ENCODE measurements at places on chromosomes 5 and 9.

- no peak for DNase-seq
Observed at GRCh38 chr5:113950186-113950585, 411.7 kb upstream of the KCNN2 start.

GRCh38 chr9:14467675-14468374 is 153.9 kb upstream of the NFIB start:
- DNase-seq, result no peak

- DNase-seq, result no peak
Observed at GRCh38 chr5:124738681-124739633, 7.5 kb downstream of the ZNF608 start.

DNA sequence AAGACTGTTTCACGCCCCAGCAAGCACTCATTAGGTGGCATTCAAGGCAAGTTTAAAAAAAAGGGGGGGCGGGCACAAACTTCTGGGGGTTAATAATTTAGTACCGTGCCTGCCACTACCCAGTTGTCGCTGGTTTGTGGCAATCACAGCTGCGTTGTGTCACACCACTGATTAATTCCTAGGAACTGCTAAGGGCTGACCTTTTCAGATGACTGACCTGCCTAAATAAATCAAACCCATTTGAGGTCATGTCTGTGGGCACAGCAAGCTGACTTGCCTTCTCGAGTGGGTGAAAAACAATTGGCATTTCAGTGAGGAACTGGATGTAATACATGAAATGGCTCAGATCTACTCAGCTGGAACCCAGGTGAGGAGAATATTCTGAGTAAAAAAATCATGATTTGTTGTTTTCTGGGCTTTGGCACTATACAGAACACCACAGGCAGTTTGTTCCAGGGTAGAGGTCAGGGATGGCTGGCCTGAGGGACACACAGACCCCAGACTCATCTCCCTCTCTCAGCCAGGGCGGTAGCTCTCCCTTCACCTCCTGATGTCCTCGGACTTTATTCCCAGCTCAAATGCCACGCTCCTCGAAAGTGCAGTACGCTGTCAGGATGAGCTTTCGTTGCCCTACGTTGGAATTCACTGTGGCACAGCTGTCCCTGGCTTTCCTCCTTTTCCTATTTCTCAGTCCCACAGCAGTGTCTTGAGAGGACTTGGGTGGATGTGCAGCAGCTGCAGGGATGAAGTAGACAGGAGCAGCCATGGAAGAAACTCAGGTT is 15.5 kb upstream of the MGAT1 start:
- no peak for DNase-seq

- no peak for DNase-seq
Observed at GRCh38 chr5:124176692-124177091, 569.7 kb downstream of the ZNF608 start.

DNA sequence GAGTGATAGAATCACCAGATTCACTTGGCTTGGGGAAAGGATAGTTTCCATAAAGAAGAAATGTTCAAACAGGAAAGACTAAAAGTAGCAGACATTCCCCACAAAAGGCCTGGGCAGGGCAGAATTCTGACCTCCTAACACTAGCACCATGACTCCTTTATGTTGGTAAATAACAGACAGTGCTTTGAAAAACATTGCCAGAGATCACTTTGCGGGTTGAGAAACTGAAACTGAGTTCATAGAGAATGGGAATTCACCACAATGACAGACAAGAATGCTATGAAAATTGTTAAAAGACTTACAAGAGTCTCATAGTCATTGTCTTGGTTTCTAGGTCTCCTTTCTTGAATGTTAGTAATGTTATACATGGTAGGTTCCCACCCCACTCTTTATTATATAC is 172.5 kb upstream of the GLRA1 start:
- no peak for DNase-seq

GRCh38 chr5:179258001-179258921 is 87.0 kb downstream of the ADAMTS2 start:
- no peak for DNase-seq

DNA sequence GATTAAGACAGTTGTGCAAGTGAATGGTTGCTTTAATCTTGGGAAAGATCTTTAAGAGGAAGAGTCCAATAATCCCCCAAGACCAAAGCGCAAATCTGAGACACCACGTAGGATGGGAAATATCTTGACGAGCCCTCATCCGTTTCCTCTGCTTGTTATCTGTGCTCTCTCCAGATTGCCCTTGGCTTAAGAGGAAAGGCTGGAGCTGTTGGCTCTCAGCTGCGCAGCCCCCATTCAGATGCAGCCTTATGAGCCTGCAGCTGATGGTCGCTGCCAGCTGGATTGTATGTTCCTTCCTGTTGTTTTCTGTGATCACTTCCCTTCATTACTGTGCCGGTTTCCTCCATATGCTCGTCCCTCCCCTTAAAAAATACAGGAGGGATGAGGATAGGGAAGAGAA is 47.7 kb downstream of the PWWP2A start:
- DNase-seq, result no peak

GRCh38 chr5:178407646-178408045 is 175.0 kb upstream of the PHYKPL start:
- DNase-seq, result no peak

DNA sequence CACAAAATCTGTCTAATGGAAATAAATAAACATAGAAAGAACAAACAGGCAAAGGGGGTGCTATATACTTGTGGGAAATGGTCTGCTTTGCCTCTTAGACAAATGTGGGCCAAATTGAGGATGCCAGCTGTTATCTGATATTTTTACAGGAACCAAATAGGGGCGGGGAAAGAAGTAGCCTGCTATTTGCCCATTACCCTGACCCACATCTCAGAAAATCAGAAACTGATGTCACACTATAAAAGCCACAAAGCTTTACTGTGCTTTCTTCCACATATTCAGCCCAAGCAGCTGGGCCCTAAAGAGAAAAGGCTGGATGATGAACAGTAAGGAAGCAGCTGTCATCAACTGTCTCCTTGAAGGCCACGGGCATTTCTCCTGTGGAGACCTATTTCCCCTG is 97.3 kb downstream of the ELAVL2 start:
- no peak for DNase-seq

- DNase-seq, result no peak
Observed at GRCh38 chr9:109310486-109310901, 10.4 kb downstream of the EPB41L4B start.

DNA sequence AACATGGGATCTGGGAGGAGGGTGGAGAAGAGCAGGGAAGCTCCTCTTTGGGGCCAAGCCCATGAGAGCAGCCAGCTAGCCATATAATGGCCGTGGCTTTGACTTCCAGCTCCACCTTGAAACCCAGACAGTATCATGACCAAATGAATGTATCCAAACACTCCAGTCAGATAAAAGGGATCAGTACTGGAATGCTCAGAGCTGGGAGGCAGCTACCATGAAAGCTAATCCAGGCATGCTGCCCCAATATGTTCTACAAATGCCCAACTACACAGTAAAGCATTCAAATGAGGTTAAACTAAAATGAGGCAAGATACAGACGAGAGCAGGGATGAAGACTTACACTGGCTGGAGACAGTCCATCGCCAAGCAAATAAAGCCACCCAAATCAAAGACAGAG is 69.4 kb downstream of the FRMD3 start:
- DNase-seq, result no peak

DNA sequence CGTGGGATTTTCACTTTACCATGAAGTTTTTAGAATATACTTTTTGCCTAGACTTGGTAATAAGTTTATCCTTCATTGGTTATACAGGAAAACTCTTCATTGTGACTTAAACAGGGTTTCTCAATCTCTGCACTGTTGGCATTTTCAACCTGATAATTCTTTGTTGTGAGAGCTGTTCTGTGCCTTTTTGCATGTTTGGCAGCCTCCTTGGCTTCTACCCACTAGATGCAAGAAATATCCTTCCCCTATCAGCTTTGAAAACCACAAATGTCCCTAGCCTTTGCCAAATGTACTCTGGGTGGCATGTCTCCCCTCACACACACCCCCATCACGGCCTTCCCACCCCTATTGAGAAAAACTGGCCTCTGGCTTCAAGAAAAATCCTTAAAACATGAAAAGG is 180.9 kb downstream of the ESM1 start:
- no peak for DNase-seq

- no peak for DNase-seq
Observed at GRCh38 chr5:79575996-79576395, 36.2 kb upstream of the TENT2 start.

DNA sequence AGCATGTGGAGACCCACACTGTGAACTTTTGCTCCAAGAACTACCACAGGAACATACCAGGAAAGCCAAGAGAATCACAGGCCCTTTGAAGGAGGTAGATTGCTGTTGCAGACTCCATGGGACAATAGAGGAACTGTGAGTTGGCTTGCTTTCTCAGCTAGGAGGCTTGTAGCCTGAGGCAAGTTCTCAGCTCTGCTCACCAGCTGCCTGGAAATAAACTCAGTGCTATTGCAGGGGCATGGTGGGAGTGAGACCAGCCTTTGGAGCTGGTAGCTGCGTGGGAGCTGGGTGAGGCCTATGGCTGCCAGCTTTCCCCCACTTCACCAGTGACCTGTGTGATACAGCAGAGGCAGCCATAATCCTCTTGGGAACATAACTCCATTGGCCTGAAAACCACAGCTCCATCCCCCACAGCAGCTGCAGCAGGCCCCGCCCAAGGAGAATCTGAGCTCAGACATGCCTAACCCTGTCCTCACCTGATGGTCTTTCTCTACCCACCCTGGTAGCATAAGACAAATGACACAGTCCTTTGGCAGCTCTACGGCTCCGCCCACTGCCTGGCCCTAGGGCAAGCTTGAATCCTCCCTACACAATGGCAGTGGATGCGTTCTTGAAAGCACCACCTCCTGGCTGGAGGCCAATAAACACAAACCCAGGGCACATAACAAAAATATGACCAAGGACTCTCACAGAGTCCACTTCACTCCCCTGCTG is 389.5 kb downstream of the KIF4B start:
- no peak for DNase-seq

All from Panc1 (cell line).